ENCODE measurements at places on chromosomes 12 and 14.

DNA sequence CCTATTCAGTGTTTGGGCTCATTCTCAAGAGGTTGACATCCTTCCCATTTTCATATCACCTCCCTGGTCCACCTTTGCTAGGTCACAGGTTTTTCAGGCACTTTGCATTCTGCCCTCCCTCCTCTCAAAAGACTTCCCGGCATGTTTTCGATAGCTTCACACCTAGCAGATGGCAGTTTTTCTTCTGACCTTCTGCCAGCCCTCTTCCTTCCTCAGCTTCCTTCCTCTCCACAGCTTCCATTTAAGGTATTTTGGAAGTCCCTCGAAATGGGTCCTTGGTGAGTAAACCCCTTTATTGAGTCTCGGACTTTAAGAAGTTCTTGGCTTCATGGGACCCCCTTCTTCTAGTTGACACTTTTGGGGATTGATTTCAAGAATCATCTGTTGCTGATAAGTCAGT, 358.0 kb downstream of the RGS6 start:
- no peak for DNase-seq

DNA sequence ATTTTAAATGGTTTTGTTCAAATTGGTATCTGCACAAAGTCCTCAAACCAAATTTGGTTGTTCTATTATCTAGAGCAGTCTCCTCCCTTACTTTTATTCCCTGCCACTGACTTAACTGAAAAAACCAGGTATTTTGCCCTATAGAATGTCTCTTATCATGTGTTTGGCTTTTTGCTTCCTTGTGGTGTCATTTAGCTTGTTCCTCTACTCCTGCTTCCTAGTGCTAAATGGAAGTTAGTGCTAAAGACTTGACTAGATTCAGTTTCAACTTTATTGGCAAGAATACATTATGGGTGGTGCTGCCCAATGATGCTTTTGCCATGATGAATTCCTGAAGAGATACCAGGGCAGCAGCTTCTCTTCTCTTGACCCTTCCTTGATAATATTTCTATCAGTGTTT, 29.7 kb downstream of the PLXNC1 start:
- DNase-seq, result no peak

- no peak for DNase-seq
Measured at GRCh38 chr12:7705846-7706245, 5.4 kb upstream of the DPPA3 start.

GRCh38 chr12:67077617-67078016, 191.5 kb upstream of the CAND1 start:
- DNase-seq, result no peak
